SHP77 treated with DMSO at 0.1 percent for 48 hours (cell line): ENCODE measurements at places on chromosomes 2 and 18.
A peak's percentile ranks its signal among the peaks of the same experiment; 100 is the strongest.

GRCh38 chr2:197398913-197399312 lies 35.9 kb downstream of the SF3B1 start:
- DNase-seq = no peak

DNA sequence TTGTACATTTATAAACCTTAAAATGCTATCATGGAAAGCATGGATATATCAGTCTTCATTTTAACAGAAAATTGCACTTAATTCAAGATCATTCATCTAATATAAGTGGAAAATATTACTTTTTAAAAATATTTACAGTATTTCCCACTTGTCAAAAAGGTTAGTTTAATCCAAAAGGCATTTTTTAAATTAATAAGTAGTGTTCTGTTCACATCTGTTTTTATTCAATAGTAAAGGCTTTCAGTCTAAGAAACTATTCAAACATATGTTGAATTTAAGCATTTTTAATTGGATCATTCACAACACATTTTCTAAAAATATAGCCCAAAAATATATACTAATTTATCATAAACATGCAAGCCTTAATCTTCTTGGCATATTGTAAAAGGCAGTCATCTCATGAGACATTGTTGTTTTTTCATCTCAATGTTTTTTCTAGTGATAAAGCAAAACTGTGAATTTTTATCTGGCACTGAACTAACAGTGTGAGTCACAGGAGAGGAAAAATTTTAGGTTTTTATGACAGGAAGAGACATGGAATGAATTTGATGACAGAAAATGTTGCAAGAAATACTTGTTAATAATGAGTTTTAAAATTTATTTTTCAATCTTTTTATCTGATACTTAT lies 1642.5 kb upstream of the TMEFF2 start:
- no peak for DNase-seq

GRCh38 chr2:49753344-49753985 lies 599.1 kb upstream of the FSHR start:
- DNase-seq = no peak

- no peak for DNase-seq
Observed at GRCh38 chr2:11196246-11196645, 41.0 kb downstream of the SLC66A3 start.

GRCh38 chr2:23283653-23284052 lies 101.3 kb upstream of the KLHL29 start:
- no peak for DNase-seq

- peak; percentile 61 for DNase-seq
Observed at GRCh38 chr18:47215554-47216138, 35.8 kb downstream of the SKOR2 start.

GRCh38 chr2:241811201-241811951 lies 2.4 kb downstream of the NEU4 start:
- DNase-seq = no peak

- no peak for DNase-seq
Observed at GRCh38 chr18:519019-519879, 18.7 kb upstream of the COLEC12 start.

DNA sequence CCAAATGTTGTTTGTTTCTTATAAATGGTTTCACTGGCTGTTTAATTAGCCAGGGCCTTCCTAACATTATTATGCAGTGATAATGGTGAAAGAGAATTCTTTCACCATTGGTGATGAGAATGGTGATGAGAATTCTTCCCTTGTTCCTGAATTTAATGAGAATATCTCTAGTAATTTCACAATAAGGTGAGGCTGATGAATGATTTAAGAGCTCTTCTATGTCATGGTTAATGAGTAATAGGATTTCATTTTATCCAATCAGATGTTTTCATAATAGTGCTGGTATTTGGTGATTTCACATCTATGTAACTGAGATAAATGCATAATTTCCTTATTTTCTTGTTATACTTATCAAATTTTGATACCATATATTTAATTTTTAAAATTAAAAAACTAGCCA lies 535.7 kb upstream of the ZEB2 start:
- no peak for DNase-seq

DNA sequence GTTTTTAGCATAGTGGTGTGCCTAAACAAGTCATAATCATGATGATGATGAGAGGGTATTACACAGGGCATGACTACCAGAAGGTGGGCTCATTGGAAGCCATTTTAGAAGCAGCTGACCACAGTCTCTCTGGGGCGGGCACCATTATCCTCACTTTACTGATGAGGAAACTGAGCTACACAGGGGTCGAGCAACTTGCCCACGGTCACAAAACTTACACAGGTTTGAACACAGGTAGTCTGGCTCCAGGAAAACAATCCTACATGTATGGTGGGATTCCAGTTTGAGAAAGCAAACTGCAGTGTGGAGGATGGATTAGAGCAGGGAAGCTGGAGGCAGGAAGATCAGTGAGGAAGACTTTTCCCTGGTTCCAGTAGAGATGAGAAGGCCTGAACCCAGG lies 6.2 kb downstream of the RHOB start:
- DNase-seq = no peak

DNA sequence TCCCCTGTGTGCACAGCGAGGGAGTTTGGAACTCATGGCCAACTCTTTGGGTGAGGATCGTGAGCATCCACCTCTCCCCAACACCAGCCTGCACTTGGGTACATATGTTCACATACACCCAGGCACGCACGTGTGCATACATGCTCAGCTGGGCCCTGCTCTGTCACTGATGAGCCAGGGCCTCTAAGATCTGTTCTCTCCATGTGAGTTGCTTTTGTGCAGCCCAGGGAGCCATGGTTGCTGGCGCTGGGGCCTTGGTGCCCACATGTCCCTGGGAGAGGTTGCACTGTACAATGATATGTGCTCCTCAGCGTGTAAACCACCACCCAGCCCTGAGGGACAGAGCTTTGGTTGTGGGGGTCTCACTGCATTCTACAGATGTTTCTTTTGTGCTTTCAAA lies 44.1 kb downstream of the KLHL29 start:
- no peak for DNase-seq

GRCh38 chr2:212737392-212738172 lies 199.0 kb upstream of the ERBB4 start:
- DNase-seq = no peak

DNA sequence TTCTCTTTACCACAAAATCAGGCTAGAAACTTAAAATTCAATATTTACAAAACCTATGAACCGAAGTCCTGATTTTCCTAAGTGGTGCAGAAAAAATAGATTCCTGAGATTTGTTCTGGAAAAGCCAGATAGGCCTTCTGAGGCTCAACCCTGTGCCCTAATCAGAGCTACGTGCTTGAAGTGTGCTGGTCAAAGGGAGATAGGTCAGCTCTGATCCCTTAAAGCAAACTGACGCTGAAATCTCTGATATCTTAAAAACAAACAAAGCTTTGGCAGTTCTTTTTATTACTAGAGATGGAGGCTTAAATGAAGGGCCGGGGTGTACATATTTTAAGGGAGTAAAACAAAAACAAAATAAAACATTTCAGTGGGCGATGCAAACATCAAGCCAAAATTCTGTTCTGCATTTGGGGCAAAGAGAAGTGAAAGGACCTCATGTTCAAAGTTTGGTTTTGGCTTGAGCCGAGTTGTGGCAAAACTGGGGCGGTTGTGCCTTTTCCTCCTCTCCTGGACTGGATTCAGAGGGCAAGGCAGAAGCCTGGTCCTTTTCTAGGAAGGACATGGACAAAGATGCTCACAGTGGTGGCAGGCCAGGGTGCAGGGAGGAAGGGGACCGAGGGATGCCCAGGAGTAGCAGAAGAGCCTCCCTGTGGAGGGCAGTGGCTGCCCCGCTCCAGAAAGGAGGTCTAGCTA lies 295.0 kb downstream of the CDCA7 start:
- no peak for DNase-seq

GRCh38 chr2:144770616-144771230 lies 250.8 kb upstream of the ZEB2 start:
- no peak for DNase-seq

DNA sequence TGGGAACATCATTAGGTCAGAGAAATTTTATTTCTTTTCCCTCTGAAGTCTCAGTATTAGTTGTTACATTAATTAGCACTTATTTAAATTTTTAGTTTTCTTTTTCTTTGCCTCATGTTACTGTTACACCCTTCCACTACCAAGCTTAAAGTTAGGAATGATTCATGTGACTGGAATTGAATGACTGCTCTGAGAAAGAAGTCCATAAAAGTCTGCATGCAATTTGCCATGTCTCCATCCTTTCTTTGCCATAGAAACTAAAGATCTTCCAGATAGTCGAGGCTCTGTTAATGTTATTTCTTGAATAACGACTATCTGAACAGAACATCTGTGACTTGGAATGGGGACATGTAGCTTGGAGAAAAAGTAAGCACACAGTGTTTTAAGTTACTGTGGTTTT lies 1269.8 kb upstream of the PIK3C3 start:
- no peak for DNase-seq

DNA sequence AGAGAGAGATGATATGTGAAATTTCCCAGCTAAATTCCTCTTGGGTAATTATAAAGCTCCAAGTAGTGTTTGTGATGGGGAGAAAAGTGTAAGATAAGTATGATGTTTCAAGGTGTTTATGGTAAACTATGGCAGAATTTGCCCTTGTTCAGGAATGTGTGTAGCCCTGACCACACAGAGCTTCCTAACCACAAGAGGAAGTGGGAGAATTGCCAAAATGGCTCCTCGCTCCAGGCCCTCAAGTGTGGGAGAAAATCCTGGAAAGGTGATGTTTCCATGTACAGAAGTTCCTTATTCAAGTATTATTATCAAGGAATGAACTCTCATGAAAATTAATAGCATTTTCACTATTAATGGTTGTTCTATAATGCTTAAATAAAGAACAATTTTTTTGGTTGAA lies 878.3 kb downstream of the TDRD15 start:
- no peak for DNase-seq

GRCh38 chr2:37026050-37026449 lies 58.1 kb downstream of the HEATR5B start:
- DNase-seq = no peak

DNA sequence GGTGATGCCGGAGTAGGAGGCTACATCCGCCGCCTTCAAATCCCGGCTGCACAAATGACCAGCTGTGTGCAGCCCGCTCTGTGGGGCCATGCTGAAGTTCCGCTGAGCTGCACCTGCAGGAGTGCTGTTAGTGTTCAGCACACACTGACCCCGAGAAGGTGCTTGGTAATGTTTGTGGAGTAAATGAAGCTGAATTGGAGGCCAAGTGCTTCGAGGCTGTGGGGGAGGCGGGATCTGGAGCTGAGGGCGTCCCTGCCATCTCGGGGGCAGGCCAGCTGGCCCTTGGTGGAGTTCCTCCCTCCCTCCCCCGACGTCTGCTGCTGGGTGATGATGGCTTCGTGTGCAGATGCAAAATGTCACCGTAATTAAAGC lies 23.2 kb downstream of the KCNF1 start:
- DNase-seq = peak; percentile 73

DNA sequence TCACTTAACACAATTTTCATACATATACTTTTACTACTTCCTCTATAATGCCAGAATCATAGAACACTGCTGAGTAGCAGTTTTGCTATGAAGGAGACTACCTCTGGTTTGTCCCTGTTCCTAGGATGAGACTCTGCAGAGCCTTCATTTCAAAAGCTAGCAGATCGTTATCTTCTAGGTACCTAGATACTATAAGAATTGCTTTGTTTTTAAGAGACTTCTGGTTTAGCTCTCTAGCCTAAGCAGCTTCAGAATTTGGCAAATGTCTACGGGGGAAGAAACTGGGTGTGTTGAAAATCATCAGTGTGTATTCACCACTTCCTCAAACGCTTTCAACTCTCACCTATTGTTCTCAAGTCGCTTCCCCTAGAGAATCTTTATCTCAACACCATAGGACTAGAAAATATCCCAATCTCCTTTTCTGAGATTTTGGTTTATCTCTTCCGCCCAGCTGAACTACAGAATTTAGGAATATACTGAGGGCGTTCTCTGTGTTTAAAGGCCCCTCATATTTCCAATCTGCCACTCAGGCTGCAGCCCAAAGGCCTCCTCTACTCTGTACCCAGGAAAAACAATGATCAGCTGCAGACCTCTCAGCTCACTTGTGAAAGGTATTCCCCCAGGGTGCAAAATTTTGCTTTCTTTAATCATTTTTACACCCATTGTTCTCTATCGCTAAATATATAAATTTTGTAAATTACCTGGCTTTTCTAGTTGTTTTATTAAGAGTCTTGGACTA lies 28.7 kb downstream of the SMAD2 start:
- no peak for DNase-seq

DNA sequence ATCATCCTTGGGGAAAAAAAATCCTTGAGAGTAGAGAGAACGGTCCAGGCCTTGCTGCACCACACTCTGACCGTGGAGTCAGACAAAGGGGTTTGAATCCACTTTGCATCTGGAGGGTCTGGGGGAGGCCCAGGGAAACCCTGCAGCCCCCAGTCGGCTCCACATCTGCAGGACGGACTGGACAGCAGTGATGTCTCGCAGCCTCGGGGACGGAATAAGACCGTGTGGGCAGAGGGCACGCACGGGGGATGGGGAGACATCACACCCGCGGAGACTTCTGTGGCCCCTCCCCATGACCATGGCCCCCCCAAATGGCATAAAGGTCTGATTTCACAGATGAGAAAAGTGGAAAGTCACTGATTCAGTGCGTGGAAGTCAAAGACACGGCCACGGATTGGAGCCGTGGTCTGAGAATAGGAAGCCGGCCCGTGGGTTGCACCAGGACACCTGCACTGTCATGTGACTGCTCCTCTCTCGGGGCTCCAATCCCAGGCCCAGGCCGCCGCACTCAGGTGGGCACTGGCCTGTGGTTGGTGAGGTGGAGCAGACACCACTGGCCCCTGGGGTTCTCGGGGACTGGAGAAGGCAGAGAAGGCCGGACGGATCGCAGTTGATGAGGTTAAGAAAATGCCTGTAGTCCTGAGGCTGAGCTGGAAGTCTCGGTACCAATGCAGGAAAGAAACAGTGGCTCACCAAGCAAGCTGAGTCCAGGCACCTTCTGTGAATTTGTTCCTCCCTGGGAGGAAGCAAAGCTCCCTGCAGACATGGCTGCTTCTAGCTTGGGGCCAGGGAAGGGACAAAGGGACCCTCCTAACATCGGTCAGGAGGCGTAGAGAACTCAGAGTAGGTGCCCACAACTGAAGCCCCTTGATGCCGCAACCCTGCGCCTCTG lies 61.8 kb downstream of the RTP5 start:
- no peak for DNase-seq

DNA sequence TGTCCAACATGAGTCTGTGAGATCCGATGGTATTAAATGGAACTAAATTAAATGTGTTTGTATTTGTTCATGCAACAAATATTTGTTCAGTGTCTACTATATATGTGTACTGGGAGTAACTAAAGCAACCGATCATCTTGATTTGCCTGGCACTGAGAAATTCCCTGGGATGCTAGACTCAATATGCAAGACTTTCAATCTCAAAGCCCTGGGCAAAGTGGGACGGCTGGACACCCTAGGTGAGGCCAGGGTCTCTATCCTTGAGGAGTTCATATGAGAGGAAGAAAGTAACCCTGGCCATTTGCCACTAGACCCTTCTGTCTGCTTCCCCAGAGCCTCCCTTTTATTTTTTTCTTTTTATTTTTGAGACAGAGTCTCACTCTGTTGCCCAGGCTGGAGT lies 44.0 kb upstream of the HPCAL1 start:
- DNase-seq = no peak

- no peak for DNase-seq
Observed at GRCh38 chr2:156356014-156356754, 23.7 kb upstream of the NR4A2 start.

GRCh38 chr2:158912112-158912511 lies 56.3 kb upstream of the TANC1 start:
- no peak for DNase-seq

- DNase-seq = no peak
Observed at GRCh38 chr2:62662554-62662953, 43.0 kb upstream of the EHBP1 start.

- DNase-seq = no peak
Observed at GRCh38 chr2:234979204-234980167, 27.7 kb downstream of the SH3BP4 start.
